Activated CD4-positive, alpha-beta T cell treated with anti-CD3 and anti-CD28 coated beads, Interleukin-2, Interleukin-6, amounts not matched to agents 100 ng/mL and 50 ng/mL, durations not matched to agents 16 hours and 8 hours (primary cell): ENCODE measurements at places on chromosomes 13 and 19.

GRCh38 chr13:85316506-85317025 lies 482.7 kb downstream of the SLITRK6 start:
- no peak for DNase-seq

GRCh38 chr13:30648522-30649012 lies 30.8 kb downstream of the USPL1 start:
- DNase-seq = no peak

DNA sequence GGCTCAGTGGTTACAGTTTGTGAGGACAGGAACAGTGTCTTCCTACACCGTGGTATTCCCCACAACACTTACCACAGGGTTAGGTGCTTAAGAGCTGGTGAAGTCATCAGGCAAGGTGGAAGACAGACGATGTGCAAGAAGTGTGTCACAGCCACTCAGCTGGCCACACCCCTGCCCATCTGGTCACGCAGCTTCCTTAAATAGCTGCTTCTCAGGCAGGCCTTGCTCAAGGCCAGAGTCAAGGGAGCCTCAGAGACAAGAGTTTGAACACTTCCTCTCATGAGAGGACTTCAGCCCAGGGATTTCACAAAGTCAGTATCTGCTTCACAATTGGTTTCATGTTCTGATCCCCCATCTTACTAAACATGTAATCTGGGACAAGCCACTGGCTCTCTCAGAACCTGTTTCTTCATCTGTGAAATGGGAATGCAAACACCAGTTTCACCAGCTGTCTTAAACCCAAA lies 80.3 kb upstream of the FRY start:
- DNase-seq = peak; percentile 22

DNA sequence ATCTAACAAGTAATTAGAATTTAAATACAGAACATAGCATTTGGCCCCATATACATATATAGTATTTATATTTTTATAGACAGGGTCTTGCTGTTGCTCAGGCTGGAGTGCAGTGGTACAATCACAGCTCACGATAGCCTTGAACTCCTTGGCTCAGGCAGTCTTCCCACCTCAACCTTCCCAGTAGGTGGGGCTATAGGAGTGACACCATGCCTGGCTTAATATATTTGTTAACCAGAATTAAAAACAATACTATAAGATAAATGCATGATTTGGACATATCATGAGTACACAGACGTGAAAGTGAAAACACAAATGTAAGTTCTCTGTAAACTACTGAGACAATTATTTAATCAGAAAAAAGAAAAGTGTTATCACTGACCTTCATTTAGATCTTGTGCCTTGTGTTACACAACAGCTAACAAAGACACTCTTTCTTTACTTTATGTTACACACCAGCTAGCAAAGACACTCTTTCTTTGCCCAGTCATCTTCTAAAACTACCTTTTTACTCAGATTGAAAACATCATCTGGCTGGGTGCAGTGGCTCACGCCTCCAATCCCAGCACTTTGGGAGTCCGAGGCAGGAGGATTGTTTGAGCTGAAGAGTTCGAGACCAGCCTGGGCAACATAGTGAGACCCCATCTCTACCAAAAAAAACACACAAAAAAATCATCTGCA lies 22.6 kb downstream of the CARS2 start:
- no peak for DNase-seq

GRCh38 chr13:105907319-105908019 lies 628.0 kb downstream of the EFNB2 start:
- no peak for DNase-seq

GRCh38 chr19:5669212-5669611 lies 11.1 kb downstream of the MICOS13 start:
- no peak for DNase-seq
